ENCODE measurements at places on chromosomes 7 and 10. TPM values are rescaled to one million over a fixed set of nuclear protein-coding genes. Genes with fewer than 3 reads are reported as not detected.

Gene GAD2
- not detected for total RNA-seq

Gene CYP3A4
- not detected for total RNA-seq

Gene NUTM2B
- not detected for total RNA-seq

Gene ACSM6
- 0.10 TPM for total RNA-seq

Gene MSMB
- not detected for total RNA-seq

Gene VIPR2
- total RNA-seq = not detected

Gene UMAD1
- 24.2 TPM for total RNA-seq

Gene HOGA1
- total RNA-seq = 121 TPM

Gene IFIT2
- total RNA-seq = 7.2 TPM

Gene CLDN4
- total RNA-seq = 689 TPM

Gene MGAM2
- total RNA-seq = not detected

Gene GJD4
- not detected for total RNA-seq

Gene CDK1
- 3.8 TPM for total RNA-seq

Gene ZNF804B
- total RNA-seq = not detected

Gene FEZF1
- total RNA-seq = not detected

Gene PRXL2A
- total RNA-seq = 57.5 TPM

Gene NCAPG2
- total RNA-seq = 6.1 TPM

Gene SLC26A3
- not detected for total RNA-seq

Gene NKX6-2
- total RNA-seq = not detected

Gene HTR7
- not detected for total RNA-seq

Gene FZD8
- 8.9 TPM for total RNA-seq

Gene PRLHR
- not detected for total RNA-seq

Gene CYP26C1
- total RNA-seq = 0.65 TPM

Gene CTTNBP2
- total RNA-seq = 47.5 TPM

Gene NFE2L3
- total RNA-seq = 94.1 TPM

Gene CFAP43
- total RNA-seq = 4.7 TPM

Gene VWDE
- total RNA-seq = 3.0 TPM

Gene PBLD
- 10.6 TPM for total RNA-seq

Gene ABCC2
- 0.65 TPM for total RNA-seq

Gene HTR5A
- total RNA-seq = not detected

Gene SEMA3D
- 0.20 TPM for total RNA-seq

Gene HELLS
- total RNA-seq = 18.9 TPM

Gene SLC29A3
- total RNA-seq = 0.87 TPM

Gene EBLN1
- total RNA-seq = not detected

Gene HMX2
- not detected for total RNA-seq

Gene TEX47
- total RNA-seq = not detected

Gene LAMB1
- 329 TPM for total RNA-seq

Gene CTAGE15
- total RNA-seq = 0.87 TPM

Gene SMO
- total RNA-seq = 6.3 TPM

Gene HK1
- total RNA-seq = 69.6 TPM

Gene ZNF488
- total RNA-seq = 0.25 TPM

Gene ADCYAP1R1
- not detected for total RNA-seq
